ENCODE measurements at places on chromosomes 1 and 21. TPM values are rescaled to one million over a fixed set of nuclear protein-coding genes. Genes with fewer than 3 reads are reported as not detected.
A peak's percentile ranks its signal among the peaks of the same experiment; 100 is the strongest.

RGS13 gene
- not detected for total RNA-seq

FCAMR gene
- total RNA-seq, result not detected

- H3K27ac ChIP-seq, result no peak overlapping the region
- H3K27me3 ChIP-seq, result no peaks in the 10 kb centered on the region
- peaks cover 36% of the 10 kb centered on the region for H3K4me1 ChIP-seq
These were observed 3.6 kb downstream of the EPS15 start for GRCh38 chr1:51515312-51515960.

- peaks cover 50% of the 10 kb centered on the region for H3K4me1 ChIP-seq
- peak overlapping the region; percentile 94 for H3K27ac ChIP-seq
- no peak for DNase-seq
- H3K36me3 ChIP-seq, result peaks cover 39% of the 10 kb centered on the region
These were observed 1.0 kb upstream of the SLC6A9 start for GRCh38 chr1:44032170-44032790.

DNA sequence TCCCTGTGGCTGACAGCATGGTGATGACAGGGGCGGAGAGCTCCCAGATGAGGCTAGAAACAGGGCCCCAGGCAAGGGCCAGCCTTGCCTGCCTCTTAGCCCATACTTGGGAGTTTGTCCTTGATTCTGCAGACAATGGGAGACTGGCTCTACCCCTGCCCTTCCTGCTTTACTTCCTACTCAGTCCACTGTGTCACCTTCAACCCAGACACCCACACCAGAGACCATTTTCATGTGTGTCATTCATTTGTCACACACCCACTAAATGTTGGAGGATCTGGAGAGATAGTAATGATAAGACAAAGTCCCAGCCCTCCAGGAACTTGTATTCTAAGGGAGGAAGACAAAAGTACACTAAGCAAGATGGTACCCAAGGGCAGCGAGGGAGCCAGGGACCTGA is 43.7 kb downstream of the SYT6 start:
- no peaks in the 10 kb centered on the region for H3K36me3 ChIP-seq
- H3K4me1 ChIP-seq, result peaks cover 8% of the 10 kb centered on the region
- peaks cover 92% of the 10 kb centered on the region for H3K27me3 ChIP-seq
- H3K4me3 ChIP-seq, result no peak overlapping the region
- DNase-seq, result no peak
- no peak overlapping the region for H3K27ac ChIP-seq

DNA sequence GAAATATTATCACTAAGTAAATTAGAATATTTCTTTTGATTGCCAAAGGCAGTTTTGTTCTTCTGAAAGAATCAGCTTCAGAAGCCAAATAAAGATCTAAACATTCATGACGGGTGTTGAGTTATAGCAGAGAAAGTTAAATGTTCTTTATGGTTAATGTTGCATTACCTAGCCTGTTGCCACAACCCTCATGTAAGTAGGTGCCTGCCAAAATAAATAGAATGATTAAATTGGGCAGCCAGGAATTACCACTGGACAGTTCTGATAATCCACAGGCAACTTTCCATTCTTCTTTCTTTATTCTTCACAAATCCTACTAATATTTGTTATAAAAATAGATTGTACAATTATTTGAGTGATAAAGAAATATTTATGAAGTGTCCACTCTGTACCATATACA is 217.9 kb upstream of the NRIP1 start:
- no peaks in the 10 kb centered on the region for H3K27me3 ChIP-seq
- no peaks in the 10 kb centered on the region for H3K4me1 ChIP-seq
- no peak overlapping the region for H3K4me3 ChIP-seq
- no peak overlapping the region for H3K27ac ChIP-seq

DNA sequence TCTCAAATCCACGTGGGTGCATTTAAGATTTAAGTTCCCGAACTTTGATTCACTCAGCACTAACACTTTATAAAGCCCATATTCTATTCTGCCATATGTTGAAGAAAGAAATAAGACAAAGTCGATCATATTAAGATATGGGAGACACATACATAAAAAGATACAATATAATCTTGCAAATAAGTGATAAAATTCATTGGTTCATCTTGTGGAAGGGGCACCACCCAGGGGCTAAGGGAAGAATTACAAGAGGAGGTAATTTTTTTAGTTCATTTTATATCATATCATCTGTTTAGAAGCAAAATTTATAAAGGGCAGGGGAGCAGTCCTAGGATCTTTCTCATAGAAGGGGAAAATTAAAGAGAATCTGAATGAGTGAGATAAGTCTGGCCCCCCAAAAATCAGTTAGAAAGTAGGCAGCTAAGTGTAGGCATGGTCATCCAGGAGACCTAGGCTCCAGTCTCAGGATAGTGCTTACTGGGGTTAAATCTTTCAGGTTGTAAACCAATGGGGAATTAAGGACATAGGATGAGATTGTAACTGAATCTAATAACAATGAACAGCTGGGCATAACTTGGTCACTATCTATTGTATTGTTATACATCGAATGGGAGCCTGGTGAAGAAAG is 124.2 kb upstream of the L1TD1 start:
- no peak overlapping the region for H3K27ac ChIP-seq
- peaks cover 8% of the 10 kb centered on the region for H3K4me1 ChIP-seq
- peak; percentile 14 for DNase-seq
- H3K36me3 ChIP-seq, result no peaks in the 10 kb centered on the region
- H3K27me3 ChIP-seq, result no peaks in the 10 kb centered on the region

GRCh38 chr1:223035724-223036478 is 107.1 kb downstream of the TLR5 start:
- peaks cover 9% of the 10 kb centered on the region for H3K4me1 ChIP-seq
- H3K36me3 ChIP-seq, result no peaks in the 10 kb centered on the region
- no peak overlapping the region for H3K4me3 ChIP-seq
- DNase-seq, result no peak

DNA sequence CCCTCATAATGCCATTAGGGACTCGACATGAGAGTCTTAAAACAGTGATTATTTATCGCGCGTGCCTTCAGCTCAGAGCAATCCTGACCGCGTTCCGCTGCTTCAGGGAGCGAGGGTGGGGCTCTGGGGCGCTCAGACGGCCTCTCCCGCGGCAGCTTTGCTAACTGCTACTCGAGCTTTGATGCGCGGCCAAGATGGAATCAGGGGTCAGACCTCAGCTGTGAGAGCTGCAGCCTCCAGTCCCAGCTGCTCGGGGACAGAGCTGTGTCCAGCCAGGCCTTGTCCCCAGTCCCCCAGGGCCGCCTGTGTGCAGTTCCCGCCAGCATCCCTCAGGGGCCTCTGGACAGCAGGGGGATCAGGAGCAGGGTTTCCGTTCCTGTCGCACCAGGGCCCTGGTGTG is 104.6 kb upstream of the TTC34 start:
- H3K27me3 ChIP-seq, result peaks cover 39% of the 10 kb centered on the region
- H3K36me3 ChIP-seq, result no peaks in the 10 kb centered on the region
- no peak for DNase-seq
- no peaks in the 10 kb centered on the region for H3K4me1 ChIP-seq
